GM23248 (cell line): ENCODE measurements at places on chromosomes 2 and 18.

DNA sequence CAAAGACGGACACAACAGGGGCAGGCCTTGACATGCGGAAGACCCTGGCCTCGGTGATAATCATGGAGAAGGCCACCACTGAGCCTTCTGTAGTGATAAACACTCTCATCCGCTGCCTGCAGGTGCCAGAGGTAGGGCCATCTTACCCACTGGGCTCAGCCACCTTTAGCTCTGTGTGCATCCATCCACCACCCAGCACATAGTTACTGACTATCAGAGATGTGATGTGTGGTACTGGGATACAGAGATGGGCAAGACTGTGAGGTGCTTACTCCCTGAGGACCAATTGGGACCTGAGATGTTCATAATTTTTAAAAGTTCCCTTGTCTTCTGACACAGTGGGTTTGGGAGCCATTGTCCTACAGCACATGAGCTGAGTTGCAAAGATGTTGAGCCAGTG lies 1.6 kb downstream of the MROH2A start:
- no peak for DNase-seq

GRCh38 chr2:138445227-138445626 lies 56.3 kb upstream of the SPOPL start:
- peak; percentile 5 for DNase-seq

GRCh38 chr2:102291319-102292075 lies 19.9 kb upstream of the IL1RL1 start:
- DNase-seq, result no peak

DNA sequence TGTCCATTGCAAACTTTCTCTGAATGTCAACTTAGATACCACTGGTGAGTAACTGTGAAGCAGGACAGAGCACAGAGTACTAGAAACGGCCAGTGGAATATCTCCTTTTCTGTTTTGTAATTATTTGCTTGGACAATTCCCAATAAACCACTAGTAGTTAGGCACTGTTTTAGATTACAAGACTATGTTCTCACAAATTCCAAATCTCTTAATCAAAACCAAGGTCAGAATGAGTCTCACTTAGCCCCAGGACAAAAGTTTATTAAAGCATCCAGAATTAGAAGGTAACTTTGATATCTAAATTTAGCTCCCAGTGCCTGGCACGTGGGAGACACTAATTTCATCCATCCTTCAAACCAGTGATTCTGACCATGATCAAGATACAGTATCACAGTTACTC lies 89.0 kb downstream of the ZNF521 start:
- peak; percentile 82 for DNase-seq
